Fibroblast of skin of abdomen (primary cell): ENCODE measurements at places on chromosomes 1 and 21.
A peak's percentile ranks its signal among the peaks of the same experiment; 100 is the strongest.

DNA sequence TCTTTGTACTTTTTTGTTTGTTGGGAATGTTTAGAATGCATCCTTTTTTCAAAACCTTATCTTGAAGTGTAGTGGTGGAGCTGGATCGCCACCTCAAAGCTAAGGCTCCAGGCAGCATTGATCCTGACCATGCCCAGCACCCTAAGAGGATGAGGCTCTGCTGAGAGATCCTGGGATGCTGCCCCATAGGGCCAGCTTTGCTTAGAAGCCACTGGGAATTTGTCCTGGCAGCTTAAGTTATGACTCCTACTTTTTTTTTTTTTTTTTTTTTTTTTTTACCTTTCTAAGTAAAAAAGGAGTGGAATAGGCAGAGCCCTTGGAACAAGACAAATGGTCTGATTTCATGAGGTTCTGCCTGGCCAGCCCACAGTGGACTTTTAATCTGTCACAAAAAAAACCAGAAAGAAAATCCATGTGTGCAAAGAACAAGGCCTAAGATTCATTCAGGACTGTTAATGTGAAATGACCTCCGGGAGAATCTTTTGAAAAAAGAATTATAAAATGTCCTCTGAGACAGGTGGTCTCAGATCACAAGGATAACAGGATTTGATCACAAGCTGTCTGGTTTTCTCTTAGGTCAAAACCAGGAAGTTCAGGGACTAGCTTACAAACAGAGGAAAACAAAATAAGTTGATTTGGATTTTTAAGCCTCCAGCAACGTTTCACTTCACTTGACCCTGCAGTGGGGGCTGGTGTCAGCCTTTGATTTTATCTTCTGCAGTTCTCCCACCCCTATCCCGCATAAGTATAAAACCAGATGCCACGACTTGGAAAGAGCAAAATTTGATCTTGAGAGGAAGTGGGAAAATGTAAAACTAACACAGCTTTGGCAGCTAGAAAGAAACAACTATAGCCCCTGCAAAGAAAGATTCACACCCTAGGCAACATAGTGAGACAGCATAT, 25.9 kb upstream of the RAP1A start:
- DNase-seq, result no peak

GRCh38 chr1:227916655-227917054, 31.1 kb downstream of the WNT9A start:
- no peak for DNase-seq

DNA sequence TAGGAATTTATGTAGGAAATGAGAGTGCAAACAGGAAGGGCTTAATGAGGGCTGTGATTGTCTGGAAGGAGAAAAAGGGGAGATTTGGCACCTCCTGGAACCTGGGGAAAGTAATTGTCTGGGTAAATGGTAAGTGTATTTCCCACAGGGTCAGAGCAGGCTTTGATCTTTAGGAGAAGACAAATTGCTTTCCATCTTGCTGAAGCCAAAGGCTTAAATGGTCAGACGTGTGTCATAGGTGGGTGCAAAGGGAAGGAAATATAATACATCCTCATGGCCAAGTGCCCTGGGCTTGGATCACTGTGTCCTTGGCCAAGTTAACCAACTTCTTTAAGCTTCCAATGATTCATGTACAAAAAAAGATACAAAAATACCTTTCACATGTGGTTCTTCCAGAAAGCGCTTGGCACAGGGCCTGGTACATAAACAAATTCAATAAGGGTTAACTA, 1.3 kb upstream of the DUSP23 start:
- peak; percentile 61 for DNase-seq

- peak; percentile 89 for DNase-seq
Measured at GRCh38 chr1:219085082-219085481, 88.6 kb upstream of the LYPLAL1 start.

DNA sequence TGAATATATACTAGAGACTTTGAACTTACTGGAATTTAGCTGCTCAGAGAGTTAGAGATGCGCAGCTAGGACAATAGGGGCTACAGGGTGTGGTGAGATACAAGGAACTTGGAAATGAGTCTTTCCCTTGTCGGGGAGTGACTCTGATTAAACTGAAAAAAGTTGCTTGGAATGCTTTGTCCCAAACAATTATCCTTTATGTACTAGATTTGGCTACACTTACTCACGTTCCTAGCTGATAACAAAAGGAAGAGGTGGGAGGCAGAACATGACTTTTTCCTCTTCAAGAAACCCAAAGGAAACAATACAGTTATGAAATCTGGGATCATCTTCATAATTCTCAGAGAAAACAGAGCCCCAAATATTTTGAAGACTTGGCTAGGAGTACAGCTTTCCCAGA, 6.9 kb upstream of the CGN start:
- DNase-seq, result no peak

DNA sequence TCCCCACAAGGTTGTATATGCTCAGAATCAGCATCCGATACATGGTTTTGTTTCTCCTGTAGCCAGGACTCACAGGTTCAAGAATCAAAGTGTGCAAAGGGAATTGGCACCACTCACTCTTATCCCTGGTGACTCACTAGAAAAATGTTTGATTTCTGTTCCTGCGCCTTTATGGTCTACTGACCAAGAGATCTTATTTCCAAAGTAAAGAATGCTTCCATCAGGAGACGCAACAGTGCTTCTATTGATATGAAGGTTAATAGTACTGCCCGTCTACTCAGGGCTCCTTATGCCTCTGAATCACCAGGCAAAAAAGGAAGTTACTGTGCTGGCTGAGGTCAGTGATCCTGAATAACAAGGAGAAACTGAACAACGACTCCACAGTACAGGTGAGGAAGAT, 1392.0 kb upstream of the PRMT6 start:
- DNase-seq, result no peak

DNA sequence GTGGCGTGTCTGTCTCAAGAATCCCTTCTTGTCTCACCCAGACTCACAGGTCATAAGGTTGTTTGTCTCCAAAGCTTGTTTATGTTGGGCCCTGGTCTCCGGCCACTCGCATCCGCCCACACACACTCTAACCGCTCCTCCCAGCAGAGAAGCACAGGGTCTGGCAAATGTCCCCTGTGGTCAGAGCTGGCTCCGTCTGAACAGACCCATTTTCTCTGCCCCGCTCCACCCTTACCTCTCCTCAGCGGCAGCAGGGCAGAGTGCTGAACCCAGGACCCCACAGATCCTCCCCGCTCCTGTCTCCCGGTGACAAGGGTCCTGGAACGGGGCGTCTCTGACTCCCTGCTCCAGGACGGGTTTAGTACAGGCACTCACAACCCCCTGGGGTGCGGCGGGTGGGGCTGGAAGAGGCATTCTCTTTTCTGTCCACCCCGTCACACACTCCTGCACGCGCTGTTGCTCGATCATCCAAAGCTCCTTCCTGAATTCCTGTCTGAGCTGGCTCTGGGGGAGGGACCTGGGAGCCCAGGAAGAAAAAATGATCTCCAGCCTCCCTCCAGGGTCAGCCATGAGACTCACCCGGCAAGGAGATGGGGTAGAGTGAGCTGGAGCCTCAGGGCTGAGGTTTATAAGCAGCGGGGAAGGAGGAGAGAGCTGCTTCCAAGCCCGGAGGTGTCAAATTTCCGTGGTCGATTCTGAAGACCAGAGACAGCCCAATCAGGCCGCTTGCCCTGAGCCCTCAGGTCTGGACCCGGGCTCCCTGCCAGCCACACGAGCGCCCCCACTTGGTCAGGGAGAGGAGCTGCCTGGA, at the start of gene S100A13:
TSS of gene S100A13 (minus strand) at position 602 of the 811 bp plus-strand sequence. CDS start 1,033 bp downstream, outside the sequence.
- DNase-seq, result peak; percentile 96

DNA sequence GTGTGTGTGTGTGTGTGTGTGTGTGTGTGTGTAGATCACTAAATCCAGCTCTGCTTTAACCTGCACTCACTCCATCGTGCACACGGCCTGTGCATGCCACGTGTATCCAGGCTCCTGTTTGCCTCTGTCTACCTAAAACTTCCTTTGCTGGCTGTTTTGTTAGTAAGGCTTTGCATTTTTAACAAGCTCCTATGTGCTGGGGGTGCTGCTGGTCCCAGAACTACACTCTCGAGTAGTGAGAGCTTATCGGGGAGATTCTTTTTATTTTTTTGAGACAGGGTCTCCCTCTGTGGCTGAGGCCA, 596 bp upstream of the TCEA3 start:
- no peak for DNase-seq

DNA sequence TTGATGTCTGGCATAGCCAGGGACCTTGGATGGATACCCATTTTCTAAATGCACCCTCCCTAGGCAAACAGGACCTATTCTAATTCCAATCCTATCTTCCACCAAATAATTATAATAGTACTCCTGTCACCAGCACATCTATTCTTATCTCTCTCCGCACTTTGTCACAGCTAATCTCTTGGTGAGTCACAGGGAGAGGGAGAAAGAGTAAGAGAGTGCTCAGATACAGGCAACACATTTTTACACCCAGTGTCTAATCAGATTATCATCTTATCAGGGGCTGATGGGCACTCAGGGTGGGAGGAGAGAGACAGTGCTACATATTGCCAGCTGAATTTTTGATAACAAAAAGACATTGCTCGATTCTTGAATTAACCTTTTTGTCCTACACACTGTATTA, 275.0 kb upstream of the BEND5 start:
- DNase-seq, result no peak

DNA sequence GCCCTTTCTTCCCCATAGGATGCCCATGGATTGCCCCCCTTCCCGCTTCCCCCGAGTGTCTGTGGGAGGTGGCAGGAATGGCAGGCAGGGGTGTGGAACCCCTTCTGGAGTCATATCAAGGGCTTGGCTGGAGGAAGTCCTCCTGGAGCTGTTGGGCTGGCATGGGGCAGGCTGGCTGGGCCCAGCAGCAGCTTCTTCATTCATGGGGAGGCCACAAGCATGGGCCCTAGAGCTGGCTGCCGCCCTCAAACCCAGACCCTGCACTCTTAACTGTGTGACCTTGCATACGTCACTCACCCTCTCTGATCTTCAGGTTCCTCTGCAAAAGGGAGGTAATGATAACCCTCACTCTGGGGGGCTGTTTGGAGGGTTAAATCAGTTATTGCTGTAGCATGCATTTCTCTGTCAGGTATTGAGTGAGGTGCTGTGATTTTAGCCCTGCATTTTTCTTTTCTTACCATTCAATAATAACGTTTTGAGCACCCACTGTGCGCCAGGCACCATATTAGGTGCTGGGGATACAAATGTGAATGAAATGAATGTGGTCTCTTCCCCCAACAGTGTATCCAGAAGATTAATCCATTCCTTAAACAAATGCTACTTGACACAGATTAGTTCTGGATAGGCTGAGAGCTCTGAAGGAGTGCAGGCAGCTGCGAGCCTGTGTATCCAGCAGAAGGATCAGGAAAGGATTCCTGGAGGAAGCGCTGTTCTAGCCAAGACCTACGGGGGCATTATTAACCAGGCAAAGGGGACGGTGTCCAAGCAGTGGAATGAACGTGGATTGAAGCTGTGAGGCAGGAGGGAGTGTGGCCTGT, 9.3 kb downstream of the PCSK9 start:
- no peak for DNase-seq

- DNase-seq, result peak; percentile 20
Measured at GRCh38 chr21:17495680-17496079, 17.2 kb upstream of the CXADR start.

GRCh38 chr1:107273515-107273914, 132.7 kb downstream of the NTNG1 start:
- no peak for DNase-seq

- no peak for DNase-seq
Measured at GRCh38 chr1:178174539-178174938, 80.6 kb downstream of the RASAL2 start.

DNA sequence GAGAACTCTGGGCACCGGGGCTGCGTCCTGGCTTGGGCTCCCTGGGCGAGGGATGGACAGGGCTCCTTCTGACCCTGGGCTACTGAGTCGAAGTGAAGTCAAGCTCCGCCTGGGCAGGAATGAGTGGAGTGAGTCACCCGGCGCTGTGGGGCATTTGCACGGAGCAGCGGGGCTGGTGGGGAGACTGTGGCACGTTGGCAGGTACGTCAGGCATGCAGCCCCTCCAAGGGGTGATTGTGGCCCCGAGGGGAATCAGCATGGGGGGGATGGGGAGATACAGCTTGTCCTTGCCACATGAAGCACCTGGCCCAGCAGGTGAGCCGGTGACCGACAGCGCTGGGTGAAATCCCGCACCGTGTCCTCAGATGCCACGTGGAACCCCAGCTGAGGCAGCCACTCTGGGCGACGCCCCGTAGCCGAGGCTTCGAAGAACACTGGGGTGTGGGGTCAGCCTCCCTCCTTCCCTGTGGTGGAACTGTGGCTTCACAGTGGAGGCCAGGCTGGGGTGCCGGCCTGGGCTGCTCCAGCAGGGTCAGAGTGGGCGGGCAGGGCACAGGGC, 62.3 kb downstream of the COL18A1 start:
- no peak for DNase-seq

DNA sequence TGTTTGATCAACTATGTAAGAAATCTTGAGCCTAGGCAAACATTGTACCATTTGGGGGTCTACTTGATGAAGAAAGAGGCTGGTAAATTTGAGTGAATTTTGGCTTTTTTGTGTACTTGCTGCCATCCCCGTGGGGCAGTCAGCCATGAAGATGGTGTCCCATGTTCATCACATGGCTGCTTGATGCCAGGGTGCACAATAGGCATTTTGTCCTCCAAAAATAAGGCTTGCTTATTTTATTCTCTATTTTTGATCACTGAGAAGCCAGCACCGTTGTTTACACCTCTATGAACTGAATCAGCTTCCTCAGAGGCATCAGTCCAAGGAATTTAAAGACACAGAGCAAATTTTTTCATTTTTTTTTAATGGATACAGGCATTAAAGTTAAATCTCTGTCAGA, 1195.7 kb downstream of the AMY1C start:
- no peak for DNase-seq

- no peak for DNase-seq
Measured at GRCh38 chr1:37290718-37291117, 183.7 kb upstream of the ZC3H12A start.

GRCh38 chr1:155844860-155845421, 12.1 kb downstream of the GON4L start:
- DNase-seq, result no peak

DNA sequence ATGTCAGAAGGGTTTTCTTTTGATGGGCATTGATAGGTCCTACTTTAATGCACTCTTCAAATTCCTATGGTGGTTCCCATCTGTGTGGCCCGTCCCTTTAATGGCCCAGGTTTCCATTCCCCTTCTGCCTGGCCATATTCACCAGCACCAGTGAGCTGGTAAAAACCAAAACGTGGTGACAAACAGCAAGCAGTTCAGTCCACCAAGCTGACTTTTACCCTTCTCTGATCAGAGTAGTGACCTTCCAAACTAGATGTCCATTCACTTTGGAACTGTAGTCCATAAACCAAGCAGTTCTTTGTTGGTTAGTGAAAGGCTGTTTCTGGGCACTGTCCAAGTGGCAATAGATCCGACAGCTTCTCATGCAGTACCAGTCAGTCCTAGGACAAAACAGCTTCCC, 60.5 kb downstream of the SMYD2 start:
- no peak for DNase-seq

- DNase-seq, result no peak
Measured at GRCh38 chr1:82848043-82848442, 1047.3 kb downstream of the ADGRL2 start.
